ENCODE measurements at places on chromosomes 4 and X. TPM values are rescaled to one million over a fixed set of nuclear protein-coding genes. Genes with fewer than 3 reads are reported as not detected.

C4orf51 gene
- total RNA-seq, result not detected

PNMA6F gene
- total RNA-seq, result not detected

HSFX4 gene
- not detected for total RNA-seq

KCNIP4 gene
- 17.5 TPM for total RNA-seq

KIAA1210 gene
- total RNA-seq, result 4.1 TPM

CYBB gene
- 27.5 TPM for total RNA-seq

MAGEA11 gene
- not detected for total RNA-seq

GLUD2 gene
- total RNA-seq, result 2.3 TPM

FAM47A gene
- not detected for total RNA-seq

SLC4A4 gene
- total RNA-seq, result 63.1 TPM

CD38 gene
- 1.9 TPM for total RNA-seq

SPARCL1 gene
- total RNA-seq, result 46.2 TPM

PDK3 gene
- total RNA-seq, result 17.0 TPM

TMEM156 gene
- 4.0 TPM for total RNA-seq

TAF7L gene
- total RNA-seq, result 0.18 TPM

BMX gene
- 0.70 TPM for total RNA-seq

CLDN34 gene
- total RNA-seq, result 0.23 TPM

ART3 gene
- 13.8 TPM for total RNA-seq

ZNF157 gene
- 0.70 TPM for total RNA-seq

DMP1 gene
- total RNA-seq, result not detected

F8A3 gene
- total RNA-seq, result 5.4 TPM

FABP2 gene
- total RNA-seq, result not detected

NXF2B gene
- 0.12 TPM for total RNA-seq

CTAG2 gene
- not detected for total RNA-seq

ANKRD50 gene
- total RNA-seq, result 47.9 TPM

PRRG1 gene
- total RNA-seq, result 18.2 TPM

GPRASP1 gene
- 15.5 TPM for total RNA-seq

ZCCHC18 gene
- 2.5 TPM for total RNA-seq

CABS1 gene
- not detected for total RNA-seq

MFAP3L gene
- 21.7 TPM for total RNA-seq

TRIM61 gene
- total RNA-seq, result 1.2 TPM

NWD2 gene
- total RNA-seq, result 0.06 TPM

EGFL6 gene
- total RNA-seq, result 20.2 TPM

MAPK10 gene
- total RNA-seq, result 155 TPM

CPLX1 gene
- total RNA-seq, result 2.6 TPM

IRS4 gene
- total RNA-seq, result 2.9 TPM

SRPX gene
- 22.0 TPM for total RNA-seq

RNF128 gene
- 7.6 TPM for total RNA-seq

TIGD4 gene
- total RNA-seq, result 2.2 TPM

GATA1 gene
- 0.58 TPM for total RNA-seq

H2BW2 gene
- not detected for total RNA-seq

MID1 gene
- 34.6 TPM for total RNA-seq

PABPC1L2A gene
- not detected for total RNA-seq

AMBN gene
- 0.47 TPM for total RNA-seq

HSFX2 gene
- 1.2 TPM for total RNA-seq

TMPRSS11D gene
- not detected for total RNA-seq

VSIG1 gene
- total RNA-seq, result 0.64 TPM

L1CAM gene
- 38.7 TPM for total RNA-seq

LDOC1 gene
- 22.8 TPM for total RNA-seq
